G401 (cell line): ENCODE measurements at places on chromosomes 12 and 14.
A peak's percentile ranks its signal among the peaks of the same experiment; 100 is the strongest.

GRCh38 chr12:96329018-96329417, 71.2 kb downstream of the CDK17 start:
- DNase-seq, result no peak

DNA sequence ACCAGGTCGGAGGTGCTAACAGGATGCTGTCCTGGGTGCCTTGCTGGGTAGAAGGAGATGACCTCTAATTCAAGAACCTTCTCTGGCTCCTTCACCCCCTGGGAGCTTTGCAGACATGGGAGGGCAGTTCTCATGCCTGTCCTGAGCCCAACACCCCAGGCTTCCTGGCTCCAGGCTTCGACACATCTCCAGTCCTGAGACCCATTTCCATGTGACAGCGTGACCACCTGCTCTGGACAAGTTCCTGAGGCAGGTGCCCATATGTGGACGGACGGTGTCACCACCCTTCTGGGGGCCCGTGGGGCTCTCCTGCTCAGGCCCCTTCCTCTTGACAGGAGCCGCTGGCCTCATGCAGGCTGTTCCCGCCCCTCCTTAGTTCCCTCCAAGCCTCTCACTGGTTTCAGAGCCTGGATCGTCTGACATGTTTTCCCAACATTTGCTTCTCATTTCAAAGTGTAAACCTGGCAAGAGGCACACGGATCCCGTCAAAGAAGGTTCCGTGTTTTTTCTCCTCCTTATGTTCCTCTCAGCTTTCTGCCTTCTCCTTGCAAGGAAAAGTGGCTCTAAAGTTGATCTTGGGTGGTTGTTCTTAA, 291.9 kb upstream of the RTL1 start:
- DNase-seq, result no peak

DNA sequence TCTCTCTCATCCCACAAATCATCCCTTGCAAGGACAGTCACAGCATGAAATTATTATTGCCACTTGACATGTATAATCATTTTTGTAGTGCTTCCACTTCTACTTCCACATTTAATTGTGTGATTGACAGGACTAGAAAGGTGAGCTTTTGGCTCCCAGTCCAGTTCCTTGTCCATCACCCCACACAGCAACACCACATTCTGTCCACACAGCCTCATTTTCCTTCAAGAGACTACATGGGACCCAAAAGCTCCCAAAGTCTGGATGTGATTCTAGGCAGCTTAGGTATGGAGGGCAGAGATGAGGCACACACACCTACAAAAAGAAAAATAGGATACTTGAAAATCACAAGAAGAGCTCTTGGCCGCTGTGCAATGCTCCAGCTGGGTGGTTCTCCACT, 366.3 kb downstream of the DPF3 start:
- DNase-seq, result no peak

GRCh38 chr12:85424581-85425348, 144.7 kb downstream of the ALX1 start:
- no peak for DNase-seq

DNA sequence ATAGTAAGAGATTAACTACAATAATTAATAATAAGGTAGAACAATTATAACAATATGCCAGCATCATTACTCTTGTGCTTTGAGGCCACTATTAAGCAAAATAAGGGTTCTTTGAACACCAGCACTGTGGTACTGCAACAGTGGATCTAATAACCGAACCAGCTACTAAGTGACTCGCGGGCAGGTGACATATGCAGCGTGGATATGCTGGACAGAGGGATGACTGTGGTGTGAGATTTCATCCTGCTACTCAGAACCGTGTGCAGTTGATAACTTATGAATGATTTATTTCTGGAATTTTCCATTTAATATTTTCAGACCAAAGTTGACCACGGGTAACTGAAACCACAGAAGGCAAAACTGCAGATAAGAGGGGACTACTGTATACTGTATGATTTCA, 34.4 kb downstream of the BMAL2 start:
- no peak for DNase-seq

DNA sequence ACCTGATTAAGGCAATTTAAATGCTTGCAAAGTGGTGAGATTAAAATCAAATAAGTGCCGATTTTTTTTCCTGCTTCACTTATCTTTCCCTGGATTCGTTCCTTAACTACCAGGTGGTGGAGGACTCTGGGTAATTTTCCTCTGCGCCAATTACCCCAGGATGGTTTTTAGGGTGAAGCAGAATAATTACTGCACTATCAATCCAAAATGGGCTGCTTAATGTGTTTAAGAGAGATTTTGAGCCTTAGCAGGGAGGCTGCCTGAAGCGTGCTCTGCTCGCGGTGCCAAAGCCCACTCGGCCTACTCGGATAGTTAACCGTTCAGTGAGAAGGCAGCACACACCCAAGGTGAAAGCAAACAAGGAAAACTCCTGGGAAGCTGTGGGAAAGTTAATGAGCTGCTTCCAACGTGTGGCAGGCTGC, 274.9 kb upstream of the LMO3 start:
- no peak for DNase-seq

- DNase-seq, result peak; percentile 16
Observed at GRCh38 chr12:52121824-52122539, 42.5 kb downstream of the SMIM41 start.

DNA sequence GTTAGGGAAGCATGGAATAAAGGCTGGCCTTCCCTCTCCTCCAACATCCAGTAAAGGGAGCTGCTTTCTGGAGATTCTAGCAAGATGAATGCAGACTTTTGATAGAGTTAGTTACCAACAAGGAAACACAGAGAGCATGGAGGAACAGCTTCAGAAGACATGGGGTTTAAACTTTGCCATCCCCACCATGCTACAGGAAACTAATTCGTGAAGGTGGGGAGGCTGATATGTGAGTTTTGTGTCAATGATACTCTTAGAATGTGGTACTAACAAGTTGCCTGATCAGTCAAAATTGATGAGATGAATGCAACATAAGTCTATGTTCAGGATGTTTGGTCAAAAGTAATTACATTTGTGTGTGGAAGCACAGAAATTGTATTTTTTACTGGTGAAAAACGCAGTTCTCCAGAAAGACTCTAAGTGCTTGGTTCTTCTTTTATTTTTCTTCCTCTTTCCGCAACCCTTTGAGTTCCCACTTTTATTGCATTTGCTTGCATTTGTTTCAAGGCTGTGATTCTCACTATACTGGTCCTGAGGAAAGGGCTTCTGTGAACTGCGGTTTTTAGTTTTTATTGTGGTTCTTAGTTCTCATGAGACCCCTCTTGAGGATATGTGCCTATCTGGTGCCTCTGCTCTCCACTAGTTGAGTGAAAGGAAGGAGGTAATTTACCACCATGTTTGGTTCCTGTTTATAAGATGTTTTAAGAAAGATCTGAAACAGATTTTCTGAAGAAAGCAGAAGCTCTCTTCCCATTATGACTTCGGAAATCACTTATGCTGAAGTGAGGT, at the start of gene CLEC4A:
CLEC4A (plus strand) TSS at position 494 of the 789 bp plus-strand sequence; CDS start at position 756, 262 bp downstream.
- no peak for DNase-seq

DNA sequence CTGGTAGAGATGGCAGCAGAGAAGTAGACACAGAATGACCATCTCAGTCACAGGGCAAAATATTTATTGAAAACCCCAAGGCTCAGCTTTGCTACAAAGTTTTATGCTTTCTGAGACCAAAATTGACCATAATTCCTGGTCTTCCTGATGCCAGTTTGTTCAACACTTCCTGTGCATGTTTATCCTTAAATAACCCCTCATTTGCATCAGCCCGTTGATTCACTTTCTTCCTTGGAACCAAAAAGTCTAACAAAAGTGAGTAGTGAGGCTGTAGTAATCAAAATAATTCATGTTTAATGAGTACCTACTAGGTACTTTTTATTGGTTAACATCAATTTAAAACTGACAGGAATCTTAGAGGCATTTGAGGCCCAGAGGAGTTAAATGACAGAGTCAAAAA, 51.7 kb downstream of the TRHDE start:
- no peak for DNase-seq

- DNase-seq, result no peak
Observed at GRCh38 chr12:111741235-111741812, 25.4 kb upstream of the ALDH2 start.

DNA sequence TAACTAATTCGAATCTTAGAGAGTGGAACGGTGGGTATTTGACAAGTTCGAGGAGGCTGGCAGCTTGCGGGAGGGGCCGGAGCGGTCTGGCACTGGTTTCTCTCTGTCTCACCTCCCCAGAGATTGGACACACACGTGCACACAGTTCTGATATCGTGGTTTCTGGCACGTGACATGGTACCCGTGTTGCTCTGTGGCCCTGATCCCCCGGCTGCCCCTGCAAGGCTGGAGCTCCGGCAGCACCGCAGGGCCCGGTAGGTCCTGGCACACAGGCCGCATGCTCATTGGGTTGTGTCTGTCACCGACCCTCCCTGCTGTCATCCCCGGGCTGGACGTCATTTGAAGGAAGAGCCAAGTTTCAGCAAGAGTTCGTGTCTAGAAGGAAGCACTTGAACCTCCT, 82.7 kb downstream of the PPP2R5C start:
- DNase-seq, result peak; percentile 45

DNA sequence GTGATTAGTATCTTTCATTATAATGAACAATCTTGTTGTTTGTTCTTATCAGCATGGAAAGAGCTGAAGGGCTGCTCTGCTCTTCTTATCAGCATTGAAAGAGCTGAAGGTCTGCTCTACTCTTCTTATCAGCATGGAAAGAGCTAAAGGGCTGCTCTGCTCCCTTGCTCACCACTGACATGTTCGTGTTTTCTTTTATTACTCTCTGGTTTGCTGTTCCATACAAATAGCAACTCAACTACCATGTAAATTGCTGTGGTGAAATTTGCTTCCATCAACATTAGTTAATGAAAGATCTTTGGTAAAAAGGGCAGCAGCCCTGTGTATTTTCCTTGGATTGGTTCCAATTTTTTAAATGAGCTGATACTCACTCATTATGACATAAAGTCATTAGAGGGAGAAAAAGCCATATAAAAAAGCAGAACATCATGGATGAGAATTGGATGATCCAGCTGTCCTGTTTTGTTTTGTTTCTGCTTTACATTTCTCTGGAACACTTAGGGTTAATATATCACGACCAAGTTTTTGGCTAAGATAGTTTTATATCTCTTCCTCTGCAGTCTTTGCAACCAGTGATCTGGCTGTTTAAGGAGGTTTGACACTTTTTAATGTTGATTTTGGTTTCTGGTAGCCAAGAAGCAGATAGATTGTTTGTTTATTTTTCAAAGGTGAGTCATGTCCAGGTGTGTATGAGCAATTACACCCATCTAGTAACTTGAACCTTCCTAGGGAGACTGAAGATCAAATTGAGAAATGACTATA, 356.6 kb downstream of the CEP128 start:
- DNase-seq, result no peak

DNA sequence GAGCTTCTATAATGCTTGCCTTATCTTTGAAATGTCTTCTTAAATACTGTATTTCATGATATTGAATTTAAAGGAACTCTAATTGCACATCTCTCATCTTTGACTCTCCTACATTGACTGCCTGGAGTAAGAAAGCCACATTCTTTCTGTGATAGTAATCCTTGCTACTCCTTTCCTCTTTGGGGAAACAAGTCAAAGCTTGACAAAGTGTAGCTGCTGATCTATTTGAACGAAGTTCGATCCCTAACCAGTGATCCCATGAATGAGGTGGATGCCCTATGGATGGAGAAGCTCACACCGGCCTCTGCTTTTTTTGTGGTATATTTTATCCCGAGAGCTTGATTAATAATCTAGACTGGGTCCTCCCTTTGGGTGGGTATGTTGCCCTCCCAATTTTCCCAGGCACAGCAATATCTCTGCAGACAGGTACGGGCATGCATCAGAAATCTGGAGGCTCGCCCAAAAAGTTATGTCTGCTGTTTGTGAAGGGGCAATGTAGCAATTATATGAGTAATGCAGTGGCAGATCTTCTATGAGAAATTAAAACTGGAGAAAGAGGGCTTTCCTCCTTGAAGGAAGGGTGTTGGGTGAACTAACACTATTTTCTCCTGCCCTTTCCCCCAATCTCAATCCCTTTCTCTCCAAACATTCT, 163.0 kb upstream of the FRMD6 start:
- no peak for DNase-seq

- no peak for DNase-seq
Observed at GRCh38 chr12:108505129-108505528, 9.9 kb upstream of the FICD start.

- DNase-seq, result no peak
Observed at GRCh38 chr12:130126023-130126432, 36.2 kb upstream of the FZD10 start.

- DNase-seq, result peak; percentile 88
Observed at GRCh38 chr14:50116181-50116956, at the start of gene VCPKMT. VCPKMT (minus strand) TSS chr14:50116572; CDS start chr14:50116552, 20 bp downstream.

- no peak for DNase-seq
Observed at GRCh38 chr14:101481557-101481956, 79.7 kb upstream of the DIO3 start.

DNA sequence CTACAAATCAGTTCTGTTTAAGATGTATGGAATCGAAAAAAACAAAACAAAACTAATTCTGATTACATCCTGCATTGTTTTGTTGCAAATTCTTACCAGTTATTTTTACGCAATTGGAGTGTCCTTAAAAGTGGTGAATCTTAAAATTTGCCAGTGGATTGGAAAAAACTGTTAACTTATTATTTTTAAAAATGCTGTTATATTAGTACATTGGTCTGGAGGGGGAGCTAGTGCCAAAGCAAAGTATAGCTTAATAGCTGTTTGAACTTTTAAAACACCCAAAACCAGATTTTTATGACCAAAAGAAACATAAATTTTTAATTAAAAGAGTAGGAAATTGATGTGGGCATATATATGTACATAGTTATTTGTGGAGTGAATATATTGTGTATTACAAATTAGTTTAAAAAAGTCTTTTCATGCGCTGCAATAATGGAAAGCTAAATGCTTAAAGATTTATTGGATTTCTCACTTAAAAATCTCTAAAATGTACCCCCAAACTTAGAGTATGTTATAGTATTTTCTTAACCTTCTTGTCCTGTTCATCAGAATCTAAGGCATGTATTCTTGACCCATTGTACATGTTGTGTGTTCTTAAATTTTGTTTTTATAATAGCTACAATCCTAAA, 2.5 kb downstream of the FUT8 start:
- peak; percentile 72 for DNase-seq

DNA sequence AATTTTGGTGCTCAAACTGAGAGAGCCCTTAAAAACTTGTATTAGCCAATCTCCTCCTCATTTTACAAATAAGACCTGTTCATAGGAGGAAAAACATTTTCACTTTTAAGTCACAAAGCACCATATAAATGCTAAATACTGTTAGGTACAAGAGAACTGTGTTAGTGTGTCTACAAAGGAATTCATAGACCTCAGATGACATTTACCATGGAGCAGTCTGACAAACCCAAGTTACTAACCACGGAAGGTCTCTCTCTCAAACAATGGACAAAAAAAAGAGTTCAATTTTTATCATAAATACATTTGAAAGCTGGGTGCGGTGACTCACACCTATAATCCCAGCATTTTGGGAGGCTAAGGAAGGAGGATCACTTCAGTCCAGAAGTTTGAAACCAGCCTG, 10.0 kb downstream of the SBNO1 start:
- no peak for DNase-seq
